Effector memory CD4-positive, alpha-beta T cell (primary cell): ENCODE measurements at places on chromosomes 4 and X.

- no peak for DNase-seq
Measured at GRCh38 chr4:139819082-139819481, 153.5 kb downstream of the MGST2 start.

GRCh38 chrX:150202641-150203247 lies 160.4 kb upstream of the MAMLD1 start:
- no peak for DNase-seq

DNA sequence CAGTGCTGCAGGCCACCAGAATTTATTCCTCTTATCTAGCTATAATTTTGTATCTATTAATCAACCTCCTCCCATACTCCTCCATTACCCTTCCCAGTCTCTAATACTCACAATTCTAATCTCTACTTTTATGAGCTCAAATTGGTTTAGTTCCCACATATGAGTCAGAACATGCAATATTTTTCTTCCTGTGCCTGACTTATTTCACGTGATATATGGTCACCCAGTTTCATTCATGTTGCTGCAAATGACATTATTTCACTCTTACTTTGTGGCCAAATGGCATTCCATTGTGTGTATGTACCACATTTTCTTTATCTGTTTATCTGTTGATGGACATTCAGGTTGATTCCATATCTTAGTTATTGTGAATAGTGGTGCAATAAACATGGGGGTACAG lies 483.5 kb downstream of the ACTRT1 start:
- no peak for DNase-seq

DNA sequence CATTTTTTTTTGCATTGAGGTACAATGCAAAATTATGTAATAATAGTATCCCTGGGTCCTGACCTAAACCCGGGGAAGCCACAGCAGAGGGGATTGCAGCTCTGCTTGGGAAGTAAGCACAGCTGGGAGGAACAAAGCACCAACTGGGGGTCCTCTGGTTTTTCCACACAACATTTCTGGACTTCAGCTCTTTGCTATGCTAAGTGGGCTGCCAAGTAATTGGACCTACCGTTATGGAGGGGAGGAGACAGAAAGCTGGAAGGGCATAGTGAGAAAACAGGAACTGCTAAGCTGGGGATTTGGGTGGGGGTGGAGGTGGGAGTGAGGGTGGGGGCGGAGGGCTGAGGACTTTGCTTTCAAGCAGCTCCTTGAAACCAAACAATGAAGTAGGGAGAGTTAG lies 183.3 kb downstream of the ZIC3 start:
- DNase-seq, result no peak

GRCh38 chrX:8604131-8604530 lies 127.8 kb downstream of the ANOS1 start:
- DNase-seq, result no peak

DNA sequence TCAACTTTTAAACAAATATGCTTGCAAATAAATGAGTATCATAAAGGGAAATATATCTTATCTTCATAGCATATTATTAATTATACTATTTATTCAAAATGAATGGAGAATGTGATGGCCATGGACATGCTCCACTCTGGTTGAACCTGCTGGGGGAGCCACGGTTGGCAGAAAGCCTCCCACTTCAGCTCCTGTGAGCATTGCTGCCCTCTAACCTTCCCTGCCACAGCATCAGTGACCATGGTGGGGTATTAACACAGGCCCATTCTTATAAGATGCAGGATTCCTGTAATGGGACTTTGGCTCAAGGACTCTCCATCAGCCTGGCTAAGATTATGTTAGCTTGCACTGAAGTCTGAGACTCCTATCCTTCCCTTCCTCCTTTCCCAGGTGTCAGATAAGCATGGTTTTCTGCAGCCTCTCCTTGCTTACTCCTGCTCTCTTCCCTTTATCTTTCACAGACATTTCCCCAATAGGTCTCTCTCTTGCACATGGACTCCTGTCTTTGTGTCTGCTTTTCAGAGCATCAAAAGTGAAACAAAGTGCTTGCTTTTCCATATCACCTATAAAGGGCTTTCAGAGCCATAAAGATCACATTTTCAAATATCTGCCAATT lies 4.9 kb upstream of the ABRAXAS1 start:
- no peak for DNase-seq

GRCh38 chr4:186915816-186916215 lies 192.2 kb upstream of the FAT1 start:
- DNase-seq, result no peak

GRCh38 chrX:152044383-152044782 lies 69.9 kb upstream of the GABRE start:
- no peak for DNase-seq

GRCh38 chr4:80035336-80035735 lies 37.7 kb downstream of the ANTXR2 start:
- DNase-seq, result no peak

GRCh38 chr4:40402556-40402955 lies 67.4 kb downstream of the CHRNA9 start:
- DNase-seq, result no peak

DNA sequence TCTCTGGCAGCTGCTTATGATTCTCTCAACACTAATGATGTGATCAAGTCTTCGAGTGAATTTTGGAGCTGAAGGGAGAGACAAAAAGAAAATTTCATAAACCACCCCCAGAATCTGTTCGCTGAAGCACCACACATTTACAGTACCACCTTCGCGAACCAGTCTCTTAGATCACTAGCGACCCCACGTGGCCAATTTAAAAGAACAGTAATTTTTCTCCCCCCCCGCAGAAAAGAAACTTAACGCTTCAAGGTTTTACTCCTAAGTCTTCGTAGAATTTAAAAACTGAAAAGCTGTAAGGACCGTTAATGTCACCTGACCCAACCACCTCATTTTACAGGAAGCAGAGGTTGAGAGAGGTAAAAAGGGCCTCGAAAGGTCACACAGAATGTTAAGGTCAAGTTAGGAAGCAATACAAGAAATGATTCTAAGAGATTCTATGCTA lies 187.5 kb downstream of the QDPR start:
- DNase-seq, result peak; percentile 6

DNA sequence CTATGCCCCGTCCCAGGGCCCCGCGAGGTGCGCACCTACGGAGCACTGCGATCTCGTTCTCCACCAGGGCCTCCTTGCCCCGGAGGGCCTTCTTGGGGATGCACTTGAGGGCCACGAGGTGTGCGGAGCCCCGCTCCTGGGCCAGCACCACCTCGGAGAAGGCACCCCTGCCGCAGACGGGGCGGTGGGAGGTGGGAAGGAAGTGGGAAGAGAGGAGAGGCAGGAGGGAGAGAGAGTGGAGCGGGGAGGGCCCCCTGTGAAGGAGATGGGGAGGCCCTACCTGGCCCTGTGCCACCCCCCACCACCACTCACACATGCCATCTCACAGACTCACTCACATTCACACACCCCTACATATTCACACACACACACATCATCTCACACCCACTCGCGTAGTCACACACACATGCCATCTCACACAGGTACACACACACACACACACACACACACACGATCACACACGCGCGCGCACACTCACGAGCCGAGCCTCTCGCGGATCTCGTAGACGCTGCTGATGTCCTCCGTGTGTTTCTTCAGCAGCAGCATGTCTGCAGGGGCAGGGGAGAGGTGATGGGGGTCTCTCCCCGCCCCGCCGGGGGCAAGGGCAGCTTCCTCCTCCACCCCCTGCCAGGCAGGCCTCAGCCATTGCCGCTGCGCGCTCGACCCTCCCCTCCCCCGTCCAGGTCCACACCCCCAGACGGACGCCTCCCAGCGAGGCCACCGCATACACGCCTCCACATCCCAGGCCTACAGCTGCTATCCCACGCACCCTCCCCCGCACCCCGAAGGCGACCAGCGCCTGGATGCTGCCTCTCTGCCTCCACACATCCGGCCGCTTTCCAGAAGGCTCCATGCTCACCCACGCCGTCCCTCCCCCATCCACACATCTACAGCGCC lies 834 bp downstream of the PNCK start:
- no peak for DNase-seq

DNA sequence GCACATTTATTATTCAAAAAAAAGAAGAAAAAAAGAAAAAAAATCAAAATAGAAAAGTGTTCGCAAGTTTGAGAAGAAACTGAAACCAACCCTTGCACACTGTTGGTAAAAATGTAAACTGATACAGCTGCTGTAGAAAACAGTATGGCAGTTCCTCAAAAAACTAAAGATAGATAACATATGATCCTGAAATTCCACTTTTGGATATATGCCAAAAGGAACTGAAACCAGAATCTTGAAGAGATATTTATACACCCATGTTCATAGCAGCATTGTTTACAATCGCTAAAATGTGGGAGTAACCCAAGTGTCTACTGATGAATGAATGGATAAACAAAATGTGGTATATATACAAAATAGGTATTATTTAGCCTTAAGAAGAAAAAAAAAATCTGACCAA lies 155.4 kb downstream of the TBCK start:
- no peak for DNase-seq

GRCh38 chr4:145452447-145453162 lies 29.0 kb upstream of the SMAD1 start:
- no peak for DNase-seq

DNA sequence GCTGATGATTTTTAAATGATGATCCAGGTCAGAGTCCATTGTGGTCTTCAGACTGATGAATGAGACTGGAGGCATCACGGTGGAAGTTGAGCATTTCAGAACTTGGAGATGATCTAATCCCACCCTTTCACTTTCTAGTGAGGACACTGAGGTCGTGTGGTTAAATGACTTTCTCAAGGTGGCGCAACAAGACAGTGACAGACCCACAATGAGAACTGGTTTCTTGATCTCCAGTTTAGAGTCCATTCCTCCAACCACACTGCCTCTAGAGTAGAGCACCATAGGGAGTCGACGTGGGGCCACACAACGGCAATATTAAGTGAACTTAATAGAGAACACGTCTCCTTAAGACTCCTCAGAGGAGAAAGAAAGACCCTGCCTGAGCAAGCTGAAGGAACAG lies 381.0 kb downstream of the UNC5C start:
- DNase-seq, result no peak

DNA sequence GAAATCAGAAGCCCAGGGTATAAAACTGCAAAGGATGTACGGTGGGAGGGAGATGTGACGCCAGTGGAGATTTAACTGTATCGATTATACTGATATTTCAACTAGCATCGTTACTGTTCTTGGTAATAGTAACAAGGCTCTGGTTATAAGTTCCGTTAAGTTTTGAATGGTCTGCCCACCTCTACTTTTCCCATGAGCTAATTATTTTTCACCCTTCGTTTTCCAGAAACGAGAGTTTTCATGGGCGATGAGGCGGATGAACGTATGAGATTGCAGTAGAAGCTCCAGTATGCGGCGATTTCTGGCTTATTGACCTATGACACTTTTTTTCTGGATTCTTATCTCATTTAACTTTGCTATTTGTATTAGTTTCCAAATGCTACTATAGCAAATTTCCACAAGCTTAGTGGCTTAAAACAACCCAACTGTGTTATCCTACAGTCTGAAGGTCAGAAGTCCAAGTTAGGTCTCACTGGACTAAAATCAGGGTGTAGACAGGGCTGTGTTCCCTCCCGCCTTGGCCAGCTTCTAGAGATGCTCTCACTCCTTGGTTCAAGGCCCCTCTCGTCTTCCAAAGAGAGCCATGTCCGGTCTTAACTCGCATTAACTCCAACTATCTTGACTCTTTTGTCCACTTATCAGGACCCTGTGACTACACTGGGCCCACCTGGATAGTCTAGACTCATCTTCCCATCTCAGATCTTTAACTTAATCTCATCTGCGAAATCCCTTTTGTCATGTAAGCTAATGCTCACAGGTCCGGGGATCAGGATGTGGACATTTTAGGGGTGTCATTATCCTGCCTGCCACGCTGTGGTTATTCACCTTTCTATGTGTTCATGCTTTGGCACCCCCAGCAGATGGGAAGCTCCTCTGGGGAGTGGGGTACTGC lies 122.5 kb downstream of the IRF2 start:
- no peak for DNase-seq

DNA sequence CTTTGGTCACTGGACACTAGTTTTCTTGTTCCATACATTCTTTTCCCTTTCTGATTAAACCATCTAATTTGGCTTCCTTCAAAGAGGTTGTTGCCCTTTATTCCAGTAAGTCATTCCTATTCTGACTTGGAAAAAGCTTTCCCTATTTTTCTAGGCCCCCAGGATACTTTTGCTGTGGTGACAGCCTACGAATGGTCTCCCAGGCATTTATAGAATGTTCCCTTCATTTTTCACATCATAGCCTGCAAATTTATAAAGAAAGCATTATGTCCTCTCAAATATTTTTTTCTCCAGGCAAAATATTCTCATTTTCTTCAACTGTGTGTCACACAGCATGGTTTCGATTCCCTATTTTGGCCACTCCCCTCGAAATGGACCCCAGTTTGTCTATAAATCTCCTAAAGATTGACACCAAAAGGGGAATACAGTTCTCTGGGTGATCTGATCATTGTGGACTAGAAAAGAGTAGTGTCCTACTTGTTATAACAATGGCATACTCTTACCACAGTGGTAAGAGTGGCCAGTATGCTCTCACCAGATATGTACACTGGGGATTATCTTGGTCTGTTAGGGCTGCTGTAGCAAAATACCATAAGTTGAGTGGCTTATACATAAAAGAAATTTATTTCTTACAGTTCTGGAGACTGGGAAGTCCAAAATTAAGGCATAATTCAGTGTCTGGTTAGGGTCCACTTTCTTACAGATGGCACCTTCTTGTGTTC lies 41.5 kb upstream of the BMP2K start:
- DNase-seq, result no peak

GRCh38 chr4:138063581-138063980 lies 178.6 kb downstream of the SLC7A11 start:
- DNase-seq, result no peak

DNA sequence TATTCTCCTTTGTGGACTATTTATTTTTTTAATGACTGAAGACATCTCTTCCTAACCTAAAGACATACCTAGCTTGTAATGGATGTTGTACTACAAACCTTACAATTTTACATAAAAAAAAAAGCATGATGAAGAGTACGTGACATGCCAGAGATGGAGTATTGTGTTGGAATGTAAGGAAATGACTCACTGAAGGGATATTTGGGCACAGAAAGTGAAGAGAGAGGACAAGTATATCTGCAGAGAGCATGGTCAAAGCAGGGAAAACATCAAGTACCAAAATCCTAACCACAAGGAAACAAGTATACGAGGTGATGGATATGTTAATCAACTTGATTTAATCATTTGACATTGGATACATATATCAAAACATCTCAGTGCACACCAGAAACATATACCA lies 1051.4 kb upstream of the PRKX start:
- DNase-seq, result no peak
